HL-60 (cell line): ENCODE measurements at places on chromosomes 12 and 14.

GRCh38 chr14:31090883-31091764 is 64.9 kb upstream of the STRN3 start:
- DNase-seq, result peak; percentile 78

DNA sequence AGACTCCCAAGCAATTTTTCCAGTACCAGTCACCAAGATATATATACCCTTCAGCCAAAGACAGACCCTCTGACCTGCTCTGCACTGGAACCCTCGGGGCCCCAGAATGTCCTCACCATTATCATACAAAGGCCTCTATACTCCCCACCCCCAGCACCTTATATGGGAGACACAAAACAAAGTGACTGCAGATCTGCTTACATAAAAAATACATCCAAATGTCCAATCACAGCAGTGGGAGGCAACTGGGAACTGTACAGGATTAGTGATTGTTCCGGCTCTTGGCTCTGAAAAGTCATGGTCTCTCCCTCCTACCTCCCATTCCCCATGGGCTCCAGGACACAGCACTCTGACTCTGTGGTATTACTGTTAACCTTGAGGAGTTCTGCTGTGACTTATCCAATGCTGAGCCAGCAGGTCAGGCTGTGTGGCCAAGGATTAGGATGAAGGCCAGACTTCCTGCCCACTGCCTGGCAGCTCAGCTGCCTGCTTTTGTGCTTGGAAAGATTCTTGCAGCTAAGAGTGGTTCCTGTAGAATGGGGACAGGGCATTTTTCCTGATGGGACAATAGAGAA is 13.7 kb downstream of the OXA1L start:
- DNase-seq, result no peak

DNA sequence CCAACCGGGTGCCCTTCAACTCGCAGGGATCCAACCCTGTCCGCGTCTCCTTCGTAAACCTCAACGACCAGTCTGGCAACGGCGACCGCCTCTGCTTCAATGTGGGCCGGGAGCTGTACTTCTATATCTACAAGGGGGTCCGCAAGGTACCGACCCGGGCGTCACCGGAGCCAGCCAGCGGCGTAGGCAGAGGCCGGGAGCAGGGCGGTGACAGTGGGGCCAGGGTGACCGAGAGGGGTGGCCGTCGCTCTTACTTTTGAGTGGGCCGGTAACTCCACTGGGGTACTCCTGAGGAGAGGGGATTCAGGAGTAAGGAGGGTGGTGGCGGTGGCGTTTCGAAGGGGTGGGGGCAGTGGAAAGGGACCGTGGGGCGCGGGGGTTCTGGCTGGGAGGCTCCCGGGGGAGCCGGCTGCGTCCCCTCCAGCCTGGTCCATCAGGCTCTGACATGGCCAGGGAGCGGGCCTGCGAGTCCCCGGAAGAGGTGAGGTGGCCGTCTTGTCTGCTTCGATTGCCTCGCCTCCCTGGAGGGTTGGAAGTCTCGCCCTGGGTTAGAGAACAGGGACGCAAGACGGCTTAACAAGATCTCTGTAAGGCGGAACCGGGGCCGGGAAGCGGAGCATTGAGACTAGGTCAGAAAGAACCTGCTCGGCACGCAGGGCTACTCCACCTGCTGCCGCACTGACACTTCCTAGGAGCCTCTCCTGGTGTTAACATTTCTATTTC is 491 bp downstream of the WDR20 start:
- DNase-seq, result peak; percentile 55

DNA sequence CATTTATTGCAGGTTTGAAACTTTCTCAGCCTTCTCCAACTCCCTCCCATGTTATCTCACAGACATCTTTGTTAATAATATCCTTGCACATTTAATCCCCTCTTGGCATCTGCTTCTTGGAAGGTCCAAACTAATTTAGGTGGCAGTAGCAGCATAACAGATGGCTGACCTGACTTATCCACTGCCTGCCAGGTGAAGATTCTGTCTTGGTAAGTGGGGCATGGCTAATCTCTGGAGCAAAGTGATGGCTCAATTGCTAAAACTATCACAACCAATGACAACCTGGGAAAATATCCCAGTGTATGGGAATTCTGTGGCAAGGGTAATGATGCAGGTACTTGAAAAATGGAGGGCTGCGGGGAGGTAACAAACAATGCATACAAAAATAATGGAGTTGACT is 58.2 kb upstream of the ALG10B start:
- no peak for DNase-seq

- DNase-seq, result no peak
These were observed 180.6 kb upstream of the NUDT4 start for GRCh38 chr12:93197067-93197593.

- no peak for DNase-seq
These were observed 186.0 kb upstream of the PLXNC1 start for GRCh38 chr12:93962336-93962735.

DNA sequence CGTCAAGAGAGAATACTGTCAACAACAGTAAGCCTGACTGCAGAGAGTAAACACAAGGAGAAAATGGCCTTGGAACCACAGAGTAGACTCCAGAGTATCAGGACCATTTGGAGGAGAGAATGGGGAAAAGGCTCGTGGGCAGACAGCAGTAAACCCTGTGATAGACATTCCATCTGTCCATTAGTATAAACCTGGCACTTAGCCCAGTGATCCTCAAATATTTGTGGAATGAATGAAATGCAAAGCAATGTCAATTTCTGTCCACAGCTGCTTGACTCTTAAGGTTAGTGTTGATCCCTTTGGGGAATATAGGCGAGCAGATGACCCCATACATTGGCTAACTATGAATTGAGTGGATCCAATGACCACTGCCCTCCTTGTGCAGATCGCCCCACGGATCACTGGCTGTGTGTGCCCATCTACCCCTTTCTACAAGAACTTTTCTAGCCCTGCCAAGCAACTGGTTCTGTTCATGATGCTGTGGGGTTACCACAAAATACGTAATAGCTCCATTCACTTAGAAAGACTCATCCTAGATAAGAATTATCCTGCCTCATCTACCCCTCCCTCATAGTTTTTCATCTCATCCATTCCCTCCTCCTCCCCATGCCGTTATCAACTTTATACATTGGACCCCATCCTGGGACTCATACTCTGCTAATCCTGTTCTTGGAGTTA is 846.8 kb downstream of the NRXN3 start:
- no peak for DNase-seq

DNA sequence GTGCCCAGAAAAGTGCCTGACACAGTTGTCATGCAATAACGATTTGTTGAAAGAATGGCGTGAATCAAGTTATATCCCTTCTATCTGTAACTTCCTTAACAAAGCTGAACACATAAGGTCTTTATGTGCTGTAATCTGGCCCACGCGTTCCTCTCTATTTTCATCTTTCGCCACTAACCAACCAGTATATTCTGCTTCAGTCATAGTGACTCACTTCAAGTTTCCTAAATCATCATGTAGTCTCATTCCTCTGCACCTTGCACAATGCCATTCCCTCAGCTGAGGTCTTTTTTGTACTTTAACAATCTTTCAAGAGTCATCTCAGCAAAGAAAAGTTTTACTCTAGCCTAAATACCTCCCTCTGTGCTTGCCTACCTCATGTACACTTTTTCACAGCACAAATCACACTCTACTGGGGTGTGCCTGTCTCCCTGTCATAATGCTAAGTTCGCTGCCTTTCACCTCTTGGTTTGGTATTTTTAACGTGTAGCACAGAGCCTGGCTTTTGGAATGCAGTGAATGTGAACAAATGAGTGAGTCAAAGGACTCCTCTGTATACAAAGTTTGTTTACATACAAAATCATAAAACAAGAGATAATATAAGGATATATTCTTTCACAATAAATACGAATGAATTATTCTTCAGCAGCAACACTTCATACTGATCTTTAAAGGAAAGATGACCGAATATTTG is 2.9 kb upstream of the CMAS start:
- no peak for DNase-seq

DNA sequence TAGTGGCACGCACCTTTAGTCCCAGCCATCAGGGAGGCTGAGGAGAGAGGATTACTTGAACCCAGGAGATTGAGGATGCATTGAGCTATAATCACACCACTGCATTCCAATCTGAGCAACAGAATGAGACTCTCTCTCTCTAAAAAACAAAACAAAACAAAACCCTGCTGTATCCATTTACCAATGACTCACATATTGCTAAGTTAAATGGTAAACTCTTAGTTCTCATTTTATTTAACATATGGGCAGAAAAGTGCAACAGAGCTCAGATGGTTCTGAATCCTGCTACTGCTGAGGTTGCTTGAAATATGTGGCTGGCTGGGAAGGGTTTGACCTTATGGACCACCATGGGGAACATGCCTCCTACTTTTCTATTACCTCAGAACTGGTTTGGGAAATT is 33.7 kb upstream of the CCNT1 start:
- no peak for DNase-seq

GRCh38 chr14:75022655-75023054 is 19.9 kb downstream of the EIF2B2 start:
- peak; percentile 2 for DNase-seq

- no peak for DNase-seq
These were observed 13.8 kb upstream of the KANSL2 start for GRCh38 chr12:48695859-48696258.

- no peak for DNase-seq
These were observed 33.1 kb upstream of the COL2A1 start for GRCh38 chr12:48037267-48037915.

DNA sequence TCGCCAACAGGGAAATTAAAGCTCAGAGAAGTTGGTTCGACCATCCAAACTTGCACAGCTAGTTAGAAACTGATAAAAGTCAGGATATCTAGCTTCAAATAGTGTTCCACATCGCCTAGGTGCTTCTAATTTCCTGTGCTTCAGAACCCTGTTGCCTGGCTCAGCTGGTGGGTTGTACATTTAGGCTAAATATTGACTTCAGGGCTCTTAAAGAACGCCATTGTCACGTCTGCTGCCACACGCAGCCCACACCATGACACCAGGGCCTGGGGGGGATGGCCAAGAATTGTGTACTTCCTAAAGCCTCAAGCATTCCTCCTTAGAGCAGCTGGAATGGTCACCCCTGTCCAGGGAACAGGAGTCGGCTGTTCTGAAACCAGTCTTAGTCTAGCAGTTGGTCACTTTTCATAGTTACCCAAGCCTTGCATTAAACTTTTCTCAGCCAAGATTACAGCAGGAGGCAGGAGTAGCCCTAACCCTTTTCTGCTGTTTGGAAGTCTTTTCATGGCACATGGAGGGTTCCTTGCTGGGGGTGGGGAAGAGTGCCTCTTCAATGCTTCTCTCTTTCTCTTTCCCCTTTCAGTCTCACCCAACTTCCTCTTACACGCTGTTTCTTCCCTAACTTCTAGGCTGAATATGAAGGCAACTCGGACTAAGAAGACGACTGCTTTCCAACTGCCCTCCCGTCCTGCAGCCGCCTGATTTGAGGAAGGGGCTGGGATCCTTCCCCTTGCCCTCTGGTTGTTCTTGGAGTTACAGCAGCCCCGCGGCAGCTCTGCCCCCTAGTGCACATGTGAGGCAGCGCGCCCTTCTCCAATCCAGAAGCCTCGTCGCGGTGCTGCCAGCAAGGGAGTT is 17.1 kb downstream of the FOS start:
- peak; percentile 56 for DNase-seq

DNA sequence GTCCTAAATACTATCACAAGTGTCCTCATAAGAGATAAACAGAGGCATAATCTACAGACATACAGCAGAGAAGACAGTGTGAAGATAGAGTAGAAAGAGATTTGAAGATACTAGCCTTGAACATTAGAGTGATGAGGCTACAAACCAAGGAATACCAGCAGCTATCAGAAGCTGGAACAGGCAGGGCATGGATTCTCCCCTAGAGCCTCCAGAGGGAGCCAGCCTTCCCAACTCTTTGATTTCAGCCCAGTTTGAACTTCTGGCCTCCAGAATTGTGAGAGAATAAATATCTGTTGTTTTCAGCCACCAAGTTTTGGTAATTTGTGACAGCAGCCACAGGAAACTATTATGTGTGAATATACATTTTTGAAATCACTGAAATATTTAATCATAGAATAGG is 47.2 kb downstream of the CCDC91 start:
- no peak for DNase-seq

- no peak for DNase-seq
These were observed 15.9 kb downstream of the ZNF605 start for GRCh38 chr12:132940071-132940719.

DNA sequence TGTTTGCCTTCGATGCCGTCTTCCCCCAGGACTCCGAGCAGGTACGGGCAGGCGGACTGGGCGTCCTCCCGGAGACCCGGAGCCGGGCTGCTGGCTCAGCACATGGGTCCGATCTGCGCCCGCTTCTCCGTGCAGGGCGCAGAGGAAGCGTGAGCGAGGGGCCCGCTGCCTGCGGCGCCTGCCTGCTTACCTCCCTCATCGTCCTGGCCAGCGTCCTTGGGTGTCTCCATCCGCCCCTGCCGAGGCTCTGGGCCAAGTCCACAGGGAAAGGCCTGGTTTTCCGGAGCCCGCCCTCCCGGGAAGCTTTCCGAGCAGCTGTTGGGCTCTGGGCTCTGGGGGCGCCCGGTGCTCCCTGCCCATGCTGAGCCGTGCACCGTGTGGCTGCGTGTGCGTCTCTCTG is 33.5 kb downstream of the KIF26A start:
- no peak for DNase-seq

DNA sequence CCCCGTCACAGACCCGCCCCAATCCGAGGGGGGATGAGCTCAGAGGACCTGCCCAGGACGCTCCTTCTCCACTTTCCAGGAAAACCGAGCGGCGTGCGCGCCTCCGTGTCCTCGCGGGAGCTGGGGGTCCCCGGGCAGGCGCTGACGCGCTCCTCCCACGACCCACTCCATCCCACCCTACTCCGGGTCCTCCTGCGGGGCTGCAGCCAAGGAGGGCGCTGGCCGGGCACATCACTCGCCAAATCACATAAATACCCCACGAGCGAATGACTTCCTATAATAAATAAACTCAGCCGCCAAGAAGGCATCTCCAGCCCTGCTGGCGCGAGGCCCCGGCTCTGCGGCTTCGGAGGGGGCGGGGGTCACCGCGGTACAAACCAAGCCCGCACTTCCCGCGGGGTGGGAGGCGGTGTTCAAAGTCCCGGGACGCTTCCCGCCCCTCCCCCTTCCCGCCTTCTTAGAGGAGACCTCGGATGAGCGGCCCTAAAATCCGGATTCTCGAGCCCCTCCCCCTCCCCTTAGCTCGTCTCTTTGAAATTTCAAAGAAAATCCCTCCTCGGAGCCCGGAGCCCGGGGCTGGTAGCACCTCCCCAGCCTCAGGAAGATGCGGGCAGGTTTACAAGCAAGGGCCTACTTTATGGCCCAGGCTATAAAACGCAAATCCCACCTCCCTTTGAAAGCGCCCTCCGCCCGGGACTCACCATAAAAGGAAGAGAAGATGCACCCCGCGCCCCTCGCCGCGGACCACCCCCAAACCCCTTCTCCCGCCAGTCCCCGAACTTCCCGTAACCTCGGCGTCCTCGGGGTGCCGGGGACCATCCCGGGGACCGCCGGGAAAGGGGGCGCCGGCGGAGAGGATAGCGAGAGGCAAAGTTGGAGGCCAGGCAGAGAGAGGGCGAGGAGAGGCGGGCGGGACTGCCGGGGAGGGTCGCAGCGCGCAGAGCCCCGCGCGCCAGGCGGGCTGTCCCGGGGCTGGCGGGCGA is 712 bp upstream of the FZD10 start:
- DNase-seq, result no peak

- no peak for DNase-seq
These were observed 6.7 kb upstream of the STXBP6 start for GRCh38 chr14:25056688-25057078.

- DNase-seq, result peak; percentile 91
These were observed 646 bp upstream of the CORO1C start for GRCh38 chr12:108731866-108732461.

GRCh38 chr12:82593143-82593542 is 93.6 kb upstream of the TMTC2 start:
- DNase-seq, result no peak

- no peak for DNase-seq
These were observed 47.1 kb downstream of the BCAT1 start for GRCh38 chr12:24901576-24902461.
